ENCODE measurements at places on chromosomes 16 and 17. TPM values are rescaled to one million over a fixed set of nuclear protein-coding genes. Genes with fewer than 3 reads are reported as not detected.

DNA sequence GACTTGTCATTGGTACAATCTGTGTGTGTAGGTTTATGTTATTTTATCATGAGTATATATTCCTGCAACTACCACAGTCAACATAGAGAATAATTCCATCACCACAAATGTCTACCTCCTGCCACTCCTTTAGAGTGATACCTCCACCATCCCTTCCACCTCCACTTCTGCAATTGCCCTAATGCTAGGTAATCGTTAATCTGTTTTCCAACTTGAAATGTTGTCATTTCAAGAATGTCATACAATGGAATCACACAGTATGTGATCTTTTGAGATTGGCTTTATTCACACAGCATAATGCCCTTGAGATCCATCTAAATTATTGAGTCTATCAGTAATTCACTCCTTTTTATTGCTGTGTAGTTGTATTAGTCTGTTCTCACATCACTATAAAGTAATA, 414.8 kb upstream of the C16orf82 start:
- no peak for DNase-seq

Gene KRT12
- polyA plus RNA-seq: not detected

Gene NACA2
- polyA plus RNA-seq: not detected

- no peak for DNase-seq
Measured at GRCh38 chr16:63312346-63312745, 1276.1 kb upstream of the CDH8 start.

Gene ASPSCR1
- 32.3 TPM for polyA plus RNA-seq

Gene GDPD3
- 11.4 TPM for polyA plus RNA-seq

Gene TMEM98
- not detected for polyA plus RNA-seq

Data from B cell (primary cell).